ENCODE measurements at places on chromosomes 1 and 21. TPM values are rescaled to one million over a fixed set of nuclear protein-coding genes. Genes with fewer than 3 reads are reported as not detected.

The LEFTY2 gene
- not detected for total RNA-seq

- peak; percentile 6 for DNase-seq
These were observed 101.5 kb upstream of the TLR5 start for GRCh38 chr1:223244366-223245103.

GRCh38 chr1:169090900-169091311 is 15.6 kb upstream of the ATP1B1 start:
- no peak for DNase-seq

DNA sequence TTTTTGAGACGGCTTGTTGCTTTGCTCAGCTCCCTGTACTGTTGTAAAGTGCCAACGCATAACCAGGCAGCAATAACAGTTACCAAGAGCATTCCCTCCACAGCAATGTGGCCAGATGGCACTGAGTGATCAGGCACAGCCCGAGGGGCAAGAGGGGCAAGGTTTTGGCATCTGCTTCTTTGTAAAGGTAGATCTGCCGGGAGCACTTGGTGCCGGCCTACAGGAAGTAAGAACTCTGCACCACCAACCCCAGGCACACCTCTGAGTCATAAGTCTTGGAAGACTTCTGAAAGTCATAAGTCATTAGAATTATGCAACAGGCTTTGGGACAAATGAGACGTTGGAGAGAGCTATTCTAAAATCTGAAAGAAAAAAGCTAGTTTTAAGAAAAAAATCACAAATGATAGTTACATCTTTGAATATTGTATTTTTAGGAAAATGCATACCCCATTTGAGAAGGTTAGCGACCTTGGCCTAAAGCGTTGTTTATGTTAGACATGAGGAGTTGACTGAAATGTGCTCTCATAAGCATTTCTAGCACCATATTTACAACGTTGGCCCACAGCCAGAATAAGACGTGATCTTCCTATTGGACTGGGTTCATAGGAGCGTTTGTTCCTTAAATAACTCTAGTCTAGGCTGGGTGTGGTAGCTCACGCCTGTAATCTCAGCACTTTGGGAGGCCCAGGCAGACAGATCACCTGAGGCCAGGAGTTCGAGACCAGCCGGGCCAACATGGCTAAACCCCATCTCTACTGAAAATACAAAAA is 37.7 kb upstream of the MAP10 start:
- no peak for DNase-seq

DNA sequence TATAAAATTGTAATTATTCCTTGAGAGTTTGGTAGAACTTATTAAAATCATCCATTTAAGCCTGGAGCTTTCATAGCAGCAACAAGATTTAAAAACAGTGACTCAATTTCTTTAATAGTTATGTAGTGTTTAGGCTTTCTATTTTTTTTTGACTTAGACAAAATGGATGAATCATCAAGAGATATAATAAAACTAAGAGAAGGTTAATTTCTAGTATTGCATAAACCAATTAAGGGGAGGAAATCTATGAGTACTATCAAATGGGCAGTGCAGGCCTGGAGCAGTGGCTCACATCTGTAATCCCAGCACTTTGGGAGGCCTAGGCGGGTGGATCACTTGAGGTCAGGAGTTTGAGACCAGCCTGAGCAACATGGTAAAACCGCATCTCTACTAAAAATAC is 416.3 kb upstream of the USP24 start:
- no peak for DNase-seq

The SPRR2A gene
- total RNA-seq: not detected

GRCh38 chr21:21481239-21481638 is 483.0 kb downstream of the NCAM2 start:
- no peak for DNase-seq

Data from SK-MEL-5 (cell line).